Stimulated activated CD4-positive, alpha-beta T cell treated with anti-CD3 and anti-CD28 coated beads, Interleukin-15, amount 100 ng/mL, for 24 hours (primary cell): ENCODE measurements at places on chromosomes 5 and 9.

DNA sequence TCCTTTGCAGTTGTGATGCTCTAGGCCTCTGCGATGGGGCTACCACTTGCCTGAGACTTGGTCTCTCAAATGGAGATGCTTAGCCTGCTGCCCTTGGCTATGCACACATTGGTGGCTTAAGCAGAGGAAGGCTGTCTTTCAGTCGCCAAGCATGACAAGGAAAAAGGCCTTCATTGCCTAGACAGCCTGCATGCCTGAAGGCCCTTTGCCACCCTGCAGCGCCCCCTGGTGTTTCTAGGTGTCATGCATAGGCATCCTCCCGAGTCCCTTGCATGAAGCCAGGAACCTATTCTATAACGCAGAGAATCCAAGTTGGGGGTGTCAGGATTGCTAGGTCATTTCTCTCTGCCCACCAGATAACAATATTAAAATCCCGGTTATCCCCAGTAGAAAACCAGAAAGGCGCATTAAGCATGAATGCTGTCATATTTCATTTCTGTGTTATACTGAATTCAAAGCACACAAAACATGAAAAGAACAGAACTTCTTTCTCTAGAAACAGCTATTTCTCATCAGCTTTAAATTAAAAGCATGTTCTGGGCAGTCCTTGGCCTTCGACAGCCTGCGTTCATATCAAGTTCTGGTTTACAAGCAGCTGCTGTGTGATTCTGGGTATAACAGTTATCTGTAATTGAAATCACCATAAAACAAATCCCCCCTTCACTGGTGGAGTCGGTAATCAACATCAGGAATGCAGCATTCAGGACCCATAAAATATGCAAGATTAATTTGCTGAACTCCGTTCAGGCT lies 59.7 kb upstream of the TRPC7 start:
- DNase-seq, result peak; percentile 63

DNA sequence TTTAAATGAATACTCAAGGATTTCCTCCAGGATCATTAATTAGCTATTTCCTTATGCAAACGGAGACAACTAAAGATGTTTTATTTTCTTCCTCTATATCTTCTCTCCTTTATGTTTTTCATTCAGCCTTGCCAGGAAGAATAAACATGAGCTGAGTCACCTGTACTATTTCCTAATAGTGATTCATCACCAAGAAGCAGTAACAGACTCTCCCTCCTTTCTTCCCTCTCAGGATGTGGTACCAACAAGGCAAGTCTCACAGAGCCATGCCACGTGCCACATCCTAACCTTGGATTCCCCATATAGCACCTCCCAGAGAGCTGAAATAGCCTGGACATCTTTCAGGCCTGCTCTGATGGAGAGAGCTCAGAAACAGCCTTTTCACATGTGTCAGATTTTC lies 758.6 kb upstream of the DMAC1 start:
- no peak for DNase-seq

DNA sequence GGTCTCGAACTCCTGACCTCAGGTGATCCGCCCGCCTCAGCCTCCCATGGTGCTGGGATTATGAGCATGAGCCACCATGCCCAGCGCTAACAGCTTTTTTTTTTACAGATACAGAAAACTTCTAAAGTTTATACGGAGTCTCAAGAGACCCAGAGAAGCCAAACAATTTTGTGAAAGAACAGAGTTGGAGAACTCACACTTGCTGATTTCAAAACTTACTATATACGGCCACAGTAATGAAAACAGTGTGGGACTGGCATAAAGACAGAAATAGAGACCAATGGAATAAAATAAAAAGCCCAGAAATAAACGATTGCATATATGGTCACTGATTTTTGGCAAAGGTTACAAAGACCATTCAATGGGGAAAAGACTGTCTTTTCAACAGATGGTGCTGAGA lies 85.6 kb upstream of the CACNA1B start:
- no peak for DNase-seq

GRCh38 chr5:180396926-180397325 lies 43.8 kb upstream of the GFPT2 start:
- no peak for DNase-seq

- DNase-seq, result peak; percentile 86
Measured at GRCh38 chr5:66595756-66596635, at the start of gene MAST4. Gene MAST4 (plus strand): TSS chr5:66596393. CDS start chr5:66596656, 263 bp downstream.

DNA sequence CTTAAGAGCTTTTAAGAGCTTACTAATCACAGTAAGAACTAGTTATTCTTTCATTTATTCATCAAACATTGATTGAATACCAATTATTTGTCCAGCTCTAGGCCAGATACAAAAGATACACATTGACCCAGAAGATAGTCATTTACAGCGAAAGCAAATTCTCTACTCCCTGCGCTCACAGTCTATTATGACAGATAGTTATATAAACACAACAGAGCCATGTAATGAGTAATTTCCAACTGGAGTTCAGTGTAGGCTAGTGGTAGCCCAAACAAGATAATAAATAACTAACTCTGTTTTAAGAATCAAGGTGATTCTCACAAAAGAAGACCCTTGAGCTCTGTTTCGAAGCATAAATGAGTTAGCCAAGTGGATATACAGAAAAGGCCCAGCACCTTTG lies 397.8 kb upstream of the TLE4 start:
- DNase-seq, result no peak

- peak; percentile 47 for DNase-seq
Measured at GRCh38 chr9:127519301-127520166, 68.2 kb downstream of the LRSAM1 start.

- DNase-seq, result no peak
Measured at GRCh38 chr5:138981131-138981530, 106.0 kb upstream of the LRRTM2 start.

DNA sequence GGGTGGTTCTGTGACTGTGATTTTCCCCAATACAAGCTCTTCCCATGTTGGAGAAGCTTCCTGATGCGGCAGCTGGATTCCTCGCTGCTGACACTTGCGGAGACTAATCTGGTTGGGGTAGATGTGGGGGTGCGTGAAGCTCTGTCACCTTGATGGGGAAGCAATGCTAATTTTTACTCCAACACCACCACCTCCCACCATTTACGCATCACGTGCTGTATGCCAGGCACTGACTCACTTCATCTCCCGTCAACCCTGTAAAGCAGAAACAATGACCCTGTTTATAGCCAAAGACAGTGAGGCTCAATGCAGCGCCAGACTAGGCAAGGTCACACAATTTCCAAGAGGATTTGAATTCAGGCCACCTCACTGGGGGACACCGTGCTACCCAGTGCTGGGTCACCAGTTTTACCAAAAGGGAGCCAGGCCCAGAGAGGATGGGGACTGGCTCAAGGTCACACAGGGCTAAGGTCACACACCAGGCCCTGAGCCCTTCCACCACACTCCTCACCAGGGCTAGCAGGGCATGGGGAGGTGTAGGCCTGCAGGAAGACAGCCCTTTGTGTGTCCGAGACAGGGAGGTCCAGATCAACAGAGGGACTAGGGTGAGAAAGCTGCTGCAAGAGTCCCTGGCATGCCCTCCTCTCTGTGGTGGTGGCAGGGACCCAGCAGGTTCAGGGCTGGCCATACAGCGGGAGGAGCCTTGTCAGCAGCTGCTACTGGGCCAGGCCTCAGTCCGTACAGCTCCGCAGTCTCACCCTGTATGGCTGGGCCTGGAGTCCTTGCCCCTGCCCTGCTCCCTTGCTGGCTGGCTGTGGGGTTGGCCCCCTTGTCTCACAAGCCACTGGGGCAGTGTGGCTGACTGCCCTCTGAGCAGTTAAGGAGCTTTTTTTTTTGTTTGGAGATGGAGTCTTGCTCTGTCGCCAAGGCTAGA lies 3.3 kb downstream of the STKLD1 start:
- DNase-seq, result no peak

GRCh38 chr9:138101444-138102234 lies 224.1 kb downstream of the CACNA1B start:
- DNase-seq, result no peak

DNA sequence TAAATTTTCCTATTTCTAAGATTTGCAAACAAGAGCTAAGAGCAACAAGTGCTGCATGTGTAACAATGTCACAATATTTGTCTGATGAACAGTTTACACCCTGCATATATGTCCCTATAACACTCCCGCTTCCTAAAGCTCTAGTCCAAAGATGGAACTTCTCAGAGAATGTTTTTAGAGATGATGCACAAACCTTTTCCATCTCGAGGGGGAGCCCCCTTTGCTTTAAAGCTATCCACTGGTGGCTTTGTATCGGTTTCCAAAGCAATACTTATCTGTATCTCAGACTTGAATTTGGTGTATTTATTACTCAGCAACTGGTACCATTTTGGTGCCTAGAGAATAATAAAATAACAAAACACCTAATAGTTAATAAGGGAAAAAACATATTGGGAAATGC lies 11.0 kb downstream of the CEP120 start:
- DNase-seq, result no peak

DNA sequence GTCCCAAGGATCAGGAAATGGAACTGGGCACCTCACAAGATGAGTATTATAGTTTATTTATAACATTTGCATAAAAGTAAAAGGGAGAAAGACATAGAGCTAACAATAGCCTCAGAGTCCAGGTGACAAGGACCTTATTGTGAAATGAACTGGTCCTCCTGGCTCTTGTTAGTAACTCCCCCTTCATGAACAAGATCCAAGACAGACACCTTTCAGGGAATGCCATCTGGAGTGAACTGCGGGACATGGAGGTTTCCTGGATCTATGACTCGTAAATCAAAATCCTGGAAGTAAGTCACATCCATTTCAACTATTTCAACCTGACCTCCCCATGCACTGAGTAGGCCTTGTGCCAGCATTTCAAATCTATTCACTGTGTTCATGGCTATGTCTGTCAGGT lies 129.5 kb upstream of the GAS1 start:
- DNase-seq, result no peak

- no peak for DNase-seq
Measured at GRCh38 chr5:76419597-76420298, 16.7 kb downstream of the IQGAP2 start.
